NCI-H146 (cell line): ENCODE measurements at places on chromosomes 13 and 19.
A peak's percentile ranks its signal among the peaks of the same experiment; 100 is the strongest.

- DNase-seq = no peak
These were observed 1707.9 kb upstream of the PRR20A start for GRCh38 chr13:55432814-55433213.

GRCh38 chr13:88675347-88675996, 1004.3 kb downstream of the SLITRK5 start:
- no peak for DNase-seq

DNA sequence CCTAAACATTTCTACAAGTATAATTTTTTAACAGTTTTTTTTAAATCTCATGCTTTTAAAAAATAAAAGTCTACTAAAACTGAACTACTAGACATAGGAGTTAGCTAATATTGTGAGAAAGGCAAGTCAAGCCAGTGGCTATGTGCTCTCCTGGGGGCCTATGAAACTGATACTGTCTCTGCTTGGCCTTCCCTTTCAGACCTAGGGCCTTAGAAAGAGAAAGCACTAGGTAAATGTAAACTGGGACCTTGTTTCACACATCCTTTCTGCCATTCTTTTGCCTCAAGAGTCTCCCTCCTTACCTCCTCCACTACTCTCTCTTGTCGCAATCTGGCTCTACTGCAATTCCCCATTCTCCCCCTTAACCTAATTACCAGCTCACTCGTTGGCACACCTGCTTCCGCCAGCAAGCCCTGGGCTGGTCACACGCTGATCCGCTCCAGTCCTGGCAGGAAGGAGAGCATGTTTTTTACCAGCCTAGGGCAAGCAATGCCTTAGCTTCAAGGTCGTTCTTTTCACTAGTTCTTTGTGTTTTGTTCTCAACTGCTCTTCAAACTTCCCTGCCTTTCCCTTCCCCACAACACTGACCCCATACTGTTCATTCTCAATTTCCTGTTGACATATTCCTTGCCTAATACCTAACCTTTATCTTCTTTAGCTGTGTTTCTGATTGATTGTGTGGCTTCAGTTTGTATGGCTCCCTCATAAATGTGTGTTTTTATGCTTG, 23.1 kb downstream of the TBC1D4 start:
- DNase-seq = peak; percentile 86

DNA sequence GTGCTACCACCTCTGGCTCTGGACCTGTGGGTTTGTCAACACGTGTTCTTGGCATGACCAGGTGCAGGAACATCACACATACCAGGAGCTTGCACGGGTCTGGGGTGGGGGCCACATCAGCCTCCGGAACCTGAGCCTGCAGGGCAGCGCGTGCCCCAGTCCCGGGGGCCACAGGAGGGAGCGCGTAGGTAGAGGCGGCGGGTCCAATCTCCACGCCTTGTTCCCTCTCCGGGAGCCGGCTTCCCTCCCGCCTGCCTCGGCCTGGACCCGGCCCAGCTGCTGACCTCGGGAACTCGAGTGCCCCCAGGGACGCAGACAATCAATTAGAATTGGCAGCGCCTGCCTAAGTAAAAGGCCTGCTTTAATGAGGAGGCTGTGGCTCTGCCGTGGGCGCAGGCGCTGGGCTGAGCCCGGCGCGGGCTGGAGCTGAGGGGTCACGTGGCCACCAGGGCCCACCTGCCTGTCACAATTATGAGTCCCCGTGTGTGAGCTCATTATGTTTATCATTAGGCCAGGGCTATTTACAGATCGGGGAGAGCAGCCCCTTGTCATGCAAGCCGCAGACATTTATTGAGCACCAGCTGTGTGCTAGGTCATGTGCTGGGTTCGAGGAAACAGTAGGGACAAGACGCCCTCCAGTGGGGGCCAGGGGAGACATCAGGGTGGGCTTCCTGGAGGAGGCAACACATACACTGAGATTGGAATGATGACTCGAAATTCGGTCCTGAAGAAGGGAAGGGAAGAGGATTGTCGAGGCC, 32.2 kb upstream of the TNFAIP8L1 start:
- peak; percentile 86 for DNase-seq

DNA sequence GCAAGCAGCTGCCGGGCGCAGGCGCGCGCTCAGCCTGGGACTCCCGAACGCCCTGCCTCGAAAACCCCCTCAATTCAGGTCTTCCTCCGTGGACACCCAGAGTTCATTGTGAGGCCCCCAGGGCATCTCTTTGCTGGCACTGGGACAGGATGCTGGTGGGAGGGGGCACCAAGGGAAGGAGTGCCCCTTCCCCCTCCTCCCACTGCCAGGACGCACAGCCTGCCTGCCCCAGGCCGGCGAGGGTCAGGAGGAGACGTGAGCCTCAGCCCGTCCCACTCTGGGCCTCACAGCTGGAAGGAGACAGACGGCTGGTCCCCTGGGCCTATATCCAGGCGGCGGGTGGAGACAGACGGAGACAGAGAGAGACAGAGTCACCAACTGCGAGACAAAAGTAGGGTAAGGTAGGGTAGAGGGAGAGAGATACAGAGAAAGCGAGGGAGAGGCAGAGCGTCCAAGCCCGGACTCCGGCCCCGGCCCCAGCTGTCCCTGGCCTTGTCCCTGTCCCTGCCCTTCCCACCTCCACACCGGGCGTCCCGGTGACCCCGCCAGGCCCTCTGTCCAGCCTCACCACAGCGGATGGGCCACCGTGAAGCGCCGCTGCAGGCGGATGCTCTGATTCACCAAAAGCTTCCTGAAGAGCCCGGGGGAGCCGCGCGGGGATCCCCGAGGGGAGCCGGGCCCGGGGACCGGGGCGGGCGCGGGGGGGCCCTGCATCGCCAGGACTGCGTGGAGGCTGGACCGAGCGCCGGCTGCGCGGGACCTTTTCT, at the start of gene PDE4C:
Gene PDE4C (minus strand): TSS at position 737 of the 767 bp plus-strand sequence. CDS start 23 bp downstream, at position 714.
- DNase-seq = no peak

GRCh38 chr13:35978607-35979316, 152.4 kb downstream of the DCLK1 start:
- peak; percentile 51 for DNase-seq

DNA sequence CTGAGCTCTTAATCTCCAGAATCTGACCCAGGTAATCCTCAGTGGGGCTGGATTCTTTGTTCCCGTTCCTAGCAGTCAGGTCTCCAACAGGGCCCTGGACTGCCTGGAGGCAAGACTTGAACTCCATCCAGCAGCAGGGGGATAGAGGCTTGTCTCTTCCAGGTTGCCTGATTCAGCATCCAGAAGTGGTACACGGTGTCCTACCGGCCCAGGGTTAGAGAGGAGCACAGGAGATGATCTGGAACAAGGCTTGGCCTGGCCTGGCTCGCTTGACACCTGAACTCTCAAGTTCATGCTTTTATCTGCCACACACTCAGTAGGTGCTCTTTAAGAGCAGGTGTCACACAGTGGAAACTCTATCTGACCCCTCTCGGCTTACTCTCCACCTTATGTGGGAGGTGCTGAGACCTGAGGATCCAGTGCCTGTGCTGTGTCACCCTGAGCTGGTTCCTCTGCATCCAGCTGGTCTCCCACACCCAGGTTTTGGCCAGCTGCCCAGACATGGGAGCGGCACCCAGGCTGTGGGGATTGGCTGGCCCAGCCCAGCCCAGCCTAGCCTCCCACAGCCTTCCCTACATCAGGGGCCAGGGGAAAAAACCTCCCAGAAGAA, at the start of gene CYP4F3:
Gene CYP4F3 (plus strand): TSS at position 604 of the 610 bp plus-strand sequence. CDS start 519 bp downstream, outside the sequence.
- peak; percentile 7 for DNase-seq
